LoVo (cell line): ENCODE measurements at places on chromosomes 5 and 9.

DNA sequence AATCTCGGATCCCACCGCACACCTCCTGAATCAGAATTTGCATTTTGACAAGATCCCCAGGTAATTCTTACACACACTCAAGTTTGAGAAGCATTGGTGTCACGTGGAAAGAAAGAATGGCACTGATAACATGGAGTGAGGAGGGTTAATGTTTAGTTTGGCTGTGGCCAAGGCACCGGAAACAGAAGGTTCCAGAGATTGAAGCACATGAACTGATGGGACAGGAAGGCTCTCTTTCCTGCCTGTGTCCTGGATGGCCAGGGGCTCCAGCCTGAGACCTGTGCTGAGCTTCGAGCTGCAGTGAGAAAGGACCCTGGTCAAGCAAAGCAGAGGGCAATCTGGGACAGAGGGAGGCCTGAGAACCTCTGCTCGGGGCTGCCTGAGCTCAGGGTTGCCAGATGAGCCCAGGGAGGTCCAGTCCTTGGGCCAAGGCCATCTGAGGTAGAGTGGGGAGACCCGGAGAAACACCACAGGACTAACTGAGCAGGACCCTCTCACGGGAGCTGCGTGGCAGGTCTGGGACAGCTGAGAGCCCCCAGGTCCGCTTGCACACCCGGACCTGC is 27.3 kb downstream of the AFAP1L1 start:
- no peak for DNase-seq

DNA sequence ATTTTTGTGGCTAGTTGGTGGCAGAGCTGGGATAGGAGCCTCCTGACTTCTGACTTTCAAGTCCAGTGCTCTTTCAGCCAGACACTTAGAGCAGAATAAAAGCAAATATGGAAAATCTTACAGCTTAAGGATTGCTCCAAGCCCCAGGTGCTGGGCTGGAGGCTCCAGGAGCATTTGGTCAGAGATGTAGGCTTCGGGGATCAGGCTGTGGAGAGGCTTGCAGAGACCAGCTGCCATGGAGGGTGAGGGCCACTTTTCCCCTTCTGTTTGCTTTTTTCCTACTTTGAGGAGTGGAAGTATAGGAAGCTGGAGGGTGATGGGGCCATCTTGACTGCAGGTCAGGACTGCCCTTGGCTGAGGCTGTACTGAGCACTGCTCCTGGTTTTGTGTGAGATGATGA is 58.9 kb downstream of the RGS3 start:
- DNase-seq, result no peak

DNA sequence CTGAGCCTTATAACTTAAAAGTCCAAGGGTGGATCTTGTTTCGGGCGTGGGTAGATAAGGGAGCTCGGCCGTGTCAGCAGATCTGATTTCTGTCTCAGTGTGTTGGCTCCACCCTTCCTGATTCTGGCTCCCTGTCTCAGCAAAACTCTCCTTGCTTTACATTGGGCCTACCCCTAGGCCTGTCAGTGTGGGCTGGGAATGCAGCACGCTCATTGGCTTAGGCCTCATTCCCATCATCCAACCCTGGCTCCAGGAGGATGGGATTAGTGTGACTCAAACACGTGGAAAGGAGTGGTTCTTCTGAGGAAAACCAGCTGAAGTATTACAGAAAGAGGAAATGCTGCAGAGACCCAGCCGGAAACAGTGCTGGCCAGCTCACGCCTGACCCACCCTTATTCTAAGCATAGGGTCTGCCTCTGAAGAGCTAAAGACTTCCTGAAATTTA is 59.9 kb downstream of the ZFAND5 start:
- DNase-seq, result peak; percentile 96

DNA sequence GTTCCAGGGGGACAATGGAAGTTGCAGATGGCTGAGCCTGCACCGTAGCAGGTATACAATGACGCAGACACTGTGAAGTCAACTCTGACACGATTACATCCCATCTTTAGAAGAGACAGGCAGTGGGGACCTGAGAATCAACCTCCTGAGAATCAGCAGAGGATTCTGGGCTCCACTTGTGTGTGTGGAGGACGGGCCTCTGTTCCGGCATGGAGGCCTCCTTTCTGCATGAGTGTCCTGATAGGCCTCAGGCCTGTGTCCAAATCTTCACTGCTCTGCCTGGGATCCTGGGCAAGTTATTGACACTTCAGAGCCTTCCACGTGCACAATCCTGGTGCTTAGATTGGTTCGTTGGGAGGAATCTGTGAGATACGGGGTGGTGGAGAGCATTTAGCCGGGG is 151.2 kb upstream of the COL5A1 start:
- DNase-seq, result no peak
